NCI-H2227 treated with DMSO at 0.1 percent for 48 hours (cell line): ENCODE measurements at places on chromosomes 5 and 9.
A peak's percentile ranks its signal among the peaks of the same experiment; 100 is the strongest.

DNA sequence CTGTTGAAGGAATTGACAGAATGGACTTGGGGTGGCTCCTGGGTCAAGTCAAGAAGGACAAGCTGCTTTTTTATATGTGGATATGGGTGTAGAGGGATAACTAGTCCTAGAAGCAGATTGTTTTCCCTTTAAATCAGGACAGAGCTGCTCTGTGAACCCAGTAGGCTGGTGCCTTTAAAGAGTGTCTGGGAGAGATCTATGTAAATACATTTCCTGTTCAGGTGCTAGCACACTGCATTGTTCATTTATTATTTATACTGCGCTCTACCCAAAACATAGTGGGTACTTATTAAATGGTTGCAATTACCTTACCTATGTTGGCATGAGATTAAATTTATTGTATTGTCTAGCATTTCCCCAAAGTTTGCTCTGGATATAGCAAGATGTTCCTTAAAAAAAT lies 86.6 kb upstream of the EQTN start:
- no peak for DNase-seq

DNA sequence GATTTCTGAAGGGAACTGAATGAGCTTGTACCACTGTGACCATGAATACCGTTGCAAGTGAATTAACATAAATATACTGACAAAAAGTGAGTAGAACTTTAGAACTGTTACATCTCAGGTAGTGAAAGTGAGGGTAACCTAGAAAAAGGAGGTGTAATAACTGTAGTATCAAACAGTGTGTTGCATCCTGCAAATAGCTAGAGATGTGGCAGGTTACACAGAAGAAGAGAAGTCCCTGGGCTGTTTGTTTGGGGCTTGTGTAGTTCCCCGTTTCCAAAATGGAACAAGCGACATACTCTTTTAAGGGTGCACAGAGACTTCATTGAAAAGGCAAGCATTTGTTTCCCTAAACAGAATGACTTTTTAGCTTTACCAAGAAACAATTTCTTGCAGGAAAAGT lies 214.8 kb downstream of the NR3C1 start:
- DNase-seq: no peak

DNA sequence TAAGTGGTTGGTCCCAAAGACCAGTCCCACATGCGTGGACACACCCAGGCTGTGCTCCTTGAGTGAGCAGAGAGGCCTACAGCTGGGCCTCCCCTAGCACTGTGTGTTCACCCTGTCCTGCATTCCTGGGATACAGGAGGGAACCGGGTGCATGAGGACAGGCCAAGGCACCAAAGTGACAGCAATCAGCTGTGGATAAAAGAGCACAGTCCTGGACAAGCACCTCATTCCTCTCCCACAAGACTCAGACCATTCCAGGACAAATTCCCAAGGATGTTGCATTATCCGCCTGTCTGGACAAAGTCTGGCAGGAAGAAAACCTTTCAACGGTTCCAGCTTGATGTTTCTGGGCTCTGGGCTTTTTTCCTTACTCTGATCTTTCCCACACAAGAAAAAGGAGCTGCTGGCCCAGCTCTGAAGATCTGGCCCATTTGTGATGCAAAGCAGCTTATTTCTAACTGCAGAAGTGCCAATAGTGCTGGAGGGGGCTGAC lies 273.2 kb downstream of the ENC1 start:
- DNase-seq: no peak

DNA sequence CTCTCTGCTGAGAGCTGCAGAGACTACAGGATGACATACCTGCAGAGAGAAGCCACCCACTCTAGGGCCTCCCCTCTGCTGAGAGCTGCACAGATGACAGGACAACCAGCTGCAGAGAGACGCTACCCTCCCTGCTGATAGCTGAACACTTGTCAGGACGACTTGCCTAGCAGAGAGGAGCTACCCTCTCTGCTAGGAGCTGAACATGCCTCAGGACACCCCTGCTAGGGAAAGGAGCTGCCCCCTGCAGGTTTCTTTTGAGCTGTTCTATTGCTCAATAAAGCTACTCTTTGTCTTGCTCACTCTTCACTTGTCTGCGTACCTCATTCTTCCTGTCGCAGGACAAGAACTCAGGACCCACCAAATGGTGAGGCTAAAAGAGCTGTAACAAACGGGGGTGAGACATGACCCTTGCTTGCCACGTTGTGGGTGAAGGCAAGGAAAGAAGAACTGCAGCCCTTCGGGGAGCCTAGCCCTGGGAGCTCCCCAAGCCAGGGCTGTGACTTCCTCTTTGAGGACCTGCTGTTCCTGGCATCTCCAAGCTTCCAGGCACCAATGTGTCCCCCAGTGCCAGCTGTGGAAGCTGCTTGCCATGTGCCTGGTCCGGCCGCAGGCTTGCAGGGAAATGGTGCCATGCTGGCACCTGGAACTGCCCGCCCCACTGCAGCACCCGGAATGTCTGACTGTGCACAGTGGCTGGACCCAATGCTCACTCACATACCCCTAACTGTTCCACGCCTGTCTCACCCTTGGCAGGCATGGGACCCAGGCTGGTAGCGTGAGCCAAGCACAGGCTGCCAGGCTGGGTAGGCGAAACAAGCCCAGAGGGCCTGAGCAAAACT lies 5.1 kb upstream of the TESK1 start:
- DNase-seq: no peak

DNA sequence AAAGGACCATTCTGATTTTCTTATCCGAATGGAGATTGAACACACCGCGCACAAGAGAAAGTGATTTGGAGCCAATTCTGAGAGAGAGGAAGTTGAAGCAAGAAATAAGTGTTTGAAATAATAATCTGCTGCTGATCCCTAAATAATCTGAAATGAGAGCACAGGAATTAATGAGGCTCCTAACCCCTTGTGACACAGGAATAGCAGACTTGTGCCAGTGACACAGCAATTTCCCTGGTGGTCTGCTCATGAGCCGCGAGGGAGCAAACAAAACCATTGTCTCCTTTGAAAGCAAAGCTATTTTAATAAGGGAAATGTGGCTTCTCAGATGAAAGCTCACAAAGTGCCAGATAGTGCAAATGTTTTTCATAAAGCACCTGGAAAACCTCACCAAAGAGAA lies 936.1 kb upstream of the WWC1 start:
- no peak for DNase-seq

DNA sequence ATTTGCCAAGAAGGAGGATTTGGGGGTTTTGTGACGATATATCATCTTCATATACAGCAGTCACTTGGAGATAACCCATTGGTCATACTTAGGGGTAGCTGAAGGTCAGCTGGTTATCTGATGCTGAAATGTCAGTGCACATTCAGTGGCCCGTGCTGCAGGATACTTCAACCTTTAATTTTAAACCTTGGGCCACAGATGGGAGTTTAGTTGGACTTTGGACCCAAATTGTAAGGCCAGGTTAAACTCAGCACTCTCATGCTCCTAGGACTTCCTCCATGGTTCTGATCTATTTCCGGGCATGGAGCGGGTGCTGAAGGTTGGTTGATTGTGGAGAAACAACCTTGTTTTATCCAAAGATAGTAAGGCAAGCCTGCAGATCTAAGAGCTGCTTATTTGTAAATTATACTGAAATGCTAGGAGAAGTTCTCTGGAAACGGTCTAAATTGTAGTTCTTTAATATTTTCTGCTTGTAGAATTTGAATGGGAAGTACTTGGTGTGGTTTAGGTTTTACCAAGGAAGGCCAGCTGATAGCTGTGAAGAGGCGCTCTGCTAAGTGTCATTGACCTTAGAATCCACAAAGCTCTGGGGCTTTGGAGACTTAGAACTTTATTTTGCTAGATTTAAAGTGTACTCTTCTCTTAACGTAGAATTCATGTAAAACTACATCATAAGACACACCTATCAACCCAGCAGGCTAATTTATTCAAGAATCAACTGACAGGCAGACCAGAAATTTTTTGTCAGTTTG lies 38.6 kb downstream of the SLC44A1 start:
- no peak for DNase-seq

DNA sequence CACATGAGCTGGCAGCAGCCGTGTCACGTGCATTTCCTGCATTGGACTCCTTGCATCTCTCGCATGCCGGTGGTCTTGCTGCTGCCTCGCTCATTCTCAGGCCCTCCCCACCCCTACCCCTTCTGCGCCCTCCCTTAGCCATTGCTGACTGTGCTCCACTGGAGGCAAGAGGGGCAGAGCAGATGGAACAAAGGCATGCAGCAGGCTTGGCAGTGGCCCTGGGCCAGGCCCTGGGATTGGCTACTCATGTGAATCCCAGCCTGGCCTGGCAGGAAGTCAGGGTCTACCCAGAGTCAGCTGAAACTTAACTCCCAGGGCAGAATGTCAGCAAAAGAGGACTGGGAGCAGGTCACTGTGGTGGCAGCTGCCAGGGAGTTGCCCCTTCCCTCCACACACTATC lies 62.3 kb downstream of the TSTD2 start:
- DNase-seq: no peak

- DNase-seq: no peak
These were observed 103.6 kb downstream of the HSPA4 start for GRCh38 chr5:133155326-133155969.

DNA sequence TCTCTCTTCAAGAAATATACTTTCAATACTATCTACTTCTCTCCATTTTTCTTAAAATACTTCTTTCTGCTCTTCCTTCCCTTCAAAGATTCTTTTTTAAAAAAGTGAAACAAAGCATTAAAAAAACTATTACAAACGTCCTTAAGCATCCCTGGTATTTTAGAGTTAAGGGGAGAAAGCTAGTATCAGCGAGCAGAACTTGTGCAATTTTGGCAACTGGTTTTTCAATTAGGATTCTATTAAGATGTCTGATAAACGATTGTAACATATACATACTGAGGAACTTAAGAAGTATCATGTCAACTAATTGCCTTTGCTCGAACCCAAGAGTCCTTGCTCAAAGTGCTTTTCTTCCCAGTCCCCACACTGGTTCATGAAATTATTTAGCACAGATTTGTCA lies 459.2 kb downstream of the BNC2 start:
- DNase-seq: no peak

- peak; percentile 7 for DNase-seq
These were observed 140.9 kb downstream of the AOPEP start for GRCh38 chr9:94867281-94867841.

- DNase-seq: no peak
These were observed 45.2 kb downstream of the P4HA2 start for GRCh38 chr5:132182359-132183040.

DNA sequence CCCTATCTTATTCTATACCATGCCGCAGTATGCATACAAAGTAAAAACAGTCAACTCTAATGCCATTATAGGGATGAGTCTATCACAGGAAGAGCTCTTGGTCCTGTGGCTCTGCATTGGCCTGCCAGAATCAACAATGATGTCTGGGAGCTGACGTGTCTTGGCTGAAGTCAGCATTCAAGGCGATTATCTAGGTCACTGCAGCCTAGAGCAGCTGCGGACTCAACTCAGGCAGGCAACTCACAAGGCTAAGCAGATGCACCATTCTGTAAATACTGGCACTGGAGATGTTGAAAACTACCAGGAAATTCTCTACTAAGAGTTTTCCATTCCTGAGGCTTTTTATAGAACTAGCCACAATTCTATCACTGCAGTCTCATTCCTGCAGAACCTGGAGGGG lies 13.3 kb downstream of the SPATA9 start:
- DNase-seq: no peak

DNA sequence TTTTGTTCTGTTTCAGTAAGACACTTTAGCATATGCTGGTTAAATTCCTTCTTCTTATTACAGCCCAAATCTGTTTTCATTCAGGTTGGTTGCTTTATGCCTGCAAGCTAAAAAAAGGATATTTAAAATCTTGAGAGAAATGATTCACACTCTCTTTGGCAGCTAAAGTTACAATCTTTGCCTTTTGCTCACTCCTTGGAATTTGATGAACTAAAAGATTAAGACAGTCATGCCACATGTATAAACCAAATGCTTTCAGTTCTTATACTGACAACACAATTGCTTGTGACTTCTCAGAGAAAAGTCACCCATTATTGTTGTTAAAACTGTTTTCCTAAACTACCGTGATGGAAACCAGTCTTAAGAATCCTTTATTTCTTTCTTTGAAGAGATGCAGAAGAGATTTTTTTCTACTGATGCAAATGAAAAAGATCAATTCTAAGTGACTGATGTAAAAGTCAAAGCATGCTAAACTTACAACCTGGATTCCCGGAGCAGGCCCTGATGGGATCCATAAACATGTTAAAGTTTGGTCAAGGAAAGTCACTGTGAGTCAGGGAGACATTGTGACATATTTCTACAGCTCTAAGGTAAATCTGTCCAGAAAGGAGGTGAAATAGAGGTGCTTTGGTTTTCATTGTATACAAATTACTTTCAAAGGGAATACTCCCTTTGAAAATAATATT lies 144.2 kb upstream of the CDH10 start:
- DNase-seq: no peak

GRCh38 chr9:21744841-21745240 lies 57.6 kb upstream of the MTAP start:
- DNase-seq: no peak

GRCh38 chr9:93458712-93459111 lies 5.3 kb upstream of the FAM120AOS start:
- DNase-seq: no peak

DNA sequence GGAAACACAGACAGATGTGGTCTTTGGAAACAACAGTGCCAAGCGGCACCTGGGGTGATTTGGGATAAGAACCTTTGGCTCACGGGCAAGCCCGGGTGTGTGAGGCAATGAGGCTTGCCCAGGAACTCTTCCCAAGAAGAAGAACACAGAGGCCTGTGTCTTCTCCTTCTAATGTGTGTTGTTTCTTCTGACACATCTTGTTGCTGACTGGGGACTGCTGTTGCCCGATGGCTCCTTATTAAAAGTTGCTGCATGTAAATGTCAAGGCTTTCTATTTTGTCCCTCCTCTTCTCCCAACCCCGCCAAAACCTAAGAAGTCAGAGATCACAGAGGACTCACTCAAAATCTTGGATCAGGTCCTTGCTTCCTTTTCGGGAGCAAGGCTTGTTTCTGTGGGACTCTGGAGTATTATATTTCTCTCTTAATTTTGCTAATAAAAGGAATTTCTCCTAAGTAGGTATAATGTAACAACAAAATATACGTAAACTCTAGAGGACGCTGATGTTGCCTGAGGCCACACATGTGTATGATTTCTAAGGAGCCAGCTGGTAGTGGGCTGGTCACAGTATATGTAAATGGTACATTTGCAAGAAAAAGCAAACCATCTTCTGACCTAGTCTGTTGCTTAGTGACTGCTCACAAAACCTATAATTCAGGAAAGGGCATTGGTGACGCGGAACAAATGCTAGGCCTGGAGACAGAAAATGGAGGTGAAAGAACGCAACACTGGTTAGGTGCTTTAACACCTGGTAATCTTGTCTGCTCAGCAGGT lies 232.5 kb downstream of the GADD45G start:
- no peak for DNase-seq

DNA sequence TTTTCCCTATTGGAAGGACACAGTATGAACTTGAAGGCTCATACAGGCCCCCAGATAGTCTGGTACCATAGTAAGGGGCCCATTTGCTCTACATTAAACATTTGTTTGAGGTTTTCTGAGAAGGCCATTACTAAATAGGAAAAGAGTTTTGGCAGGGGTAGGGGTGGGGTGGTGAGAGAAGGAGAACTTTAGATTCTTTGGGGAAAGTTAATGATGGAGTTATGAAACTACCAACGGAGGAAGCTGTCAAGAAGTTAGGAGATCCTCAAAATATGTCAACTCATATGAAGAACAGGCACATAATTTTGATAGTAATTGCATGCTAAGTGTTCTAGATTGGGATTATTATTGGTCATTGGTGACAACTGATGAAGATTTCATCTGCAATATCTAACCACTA lies 114.7 kb downstream of the TAF11L14 start:
- DNase-seq: no peak

GRCh38 chr5:313806-314376 lies 7.6 kb upstream of the AHRR start:
- no peak for DNase-seq
